ENCODE measurements at places on chromosomes 11 and 22. TPM values are rescaled to one million over a fixed set of nuclear protein-coding genes. Genes with fewer than 3 reads are reported as not detected.

DNA sequence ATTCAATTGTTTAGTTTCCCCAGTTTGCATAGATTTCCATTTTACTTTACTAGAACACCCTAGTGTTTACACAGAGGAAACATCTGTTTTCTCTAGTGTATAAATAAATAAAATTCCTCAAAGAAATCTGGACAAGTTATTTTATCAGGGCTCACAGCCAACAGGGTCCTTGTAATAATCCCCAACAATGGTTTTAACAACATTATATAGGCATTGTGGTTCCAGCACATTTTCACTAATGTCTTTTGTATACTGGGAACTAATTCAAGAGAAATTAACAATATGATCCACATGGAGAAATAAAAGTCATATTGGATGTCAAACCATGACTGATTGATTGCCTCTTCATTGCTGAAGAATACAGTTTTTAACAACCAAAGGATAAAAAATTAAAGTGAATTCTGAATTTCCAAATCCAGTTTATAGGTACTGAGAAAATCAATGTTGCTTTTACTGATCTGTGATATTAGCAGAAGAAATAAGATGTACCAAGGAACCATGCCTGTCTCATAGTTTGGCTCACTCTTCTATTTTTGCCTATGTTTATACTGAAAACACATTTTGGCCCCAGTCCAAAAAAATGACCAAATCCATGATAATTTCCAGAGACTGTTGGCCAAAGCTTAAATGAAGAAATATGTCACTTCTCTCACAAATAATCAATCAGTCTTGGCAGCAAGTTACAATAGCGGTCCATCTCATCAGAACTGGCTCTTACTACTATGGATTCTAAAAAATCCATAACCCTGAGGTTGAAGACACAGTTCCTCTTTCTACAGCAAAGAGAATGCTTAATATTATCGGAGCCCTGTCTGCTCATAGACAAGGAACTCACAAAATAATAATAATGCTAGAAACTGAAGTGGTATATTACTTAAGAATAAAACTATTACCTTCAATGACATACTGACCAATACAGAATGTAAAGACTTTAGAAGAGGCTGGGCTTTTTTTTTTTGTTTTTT lies 1.4 kb upstream of the MS4A13 start:
- no peaks in the 10 kb centered on the region for H3K4me1 ChIP-seq
- H3K27ac ChIP-seq = no peak overlapping the region
- no peaks in the 10 kb centered on the region for H3K27me3 ChIP-seq
- no peak for DNase-seq
- H3K36me3 ChIP-seq = no peaks in the 10 kb centered on the region

DNA sequence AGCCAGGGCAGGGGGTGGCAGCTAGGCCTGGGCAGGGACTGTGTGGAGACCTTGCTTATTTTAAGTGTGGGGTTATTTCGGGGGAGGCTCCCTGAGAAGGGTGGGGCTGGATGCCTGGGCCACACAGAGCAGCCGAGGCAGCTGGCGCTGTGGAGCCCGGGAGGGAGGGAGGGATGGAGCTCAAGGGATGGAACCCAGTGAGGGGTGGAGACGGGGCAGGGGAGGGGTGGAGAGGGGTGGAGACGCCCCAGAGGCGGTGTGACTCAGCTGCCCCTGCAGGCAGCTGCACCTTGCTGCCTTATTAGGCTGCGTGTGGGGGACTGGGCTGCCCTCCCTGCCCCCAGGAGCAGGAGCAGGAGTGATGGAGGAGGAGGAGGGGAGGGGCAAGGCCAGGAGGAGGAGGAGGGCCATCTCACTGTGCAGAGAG lies 9.8 kb upstream of the TSSC4 start:
- no peak for DNase-seq
- peaks cover 44% of the 10 kb centered on the region for H3K4me1 ChIP-seq
- no peaks in the 10 kb centered on the region for H3K27me3 ChIP-seq
- peaks cover 40% of the 10 kb centered on the region for H3K36me3 ChIP-seq

The BATF2 gene
- total RNA-seq = 2.6 TPM

The HIC2 gene
- total RNA-seq = 8.2 TPM

The LRRC55 gene
- not detected for total RNA-seq
